ENCODE measurements at places on chromosomes 7 and 10.

GRCh38 chr7:112377593-112377992, 72.7 kb upstream of the IFRD1 start:
- no peak for DNase-seq

GRCh38 chr7:140688341-140688740, 8.2 kb upstream of the NDUFB2 start:
- DNase-seq, result no peak

DNA sequence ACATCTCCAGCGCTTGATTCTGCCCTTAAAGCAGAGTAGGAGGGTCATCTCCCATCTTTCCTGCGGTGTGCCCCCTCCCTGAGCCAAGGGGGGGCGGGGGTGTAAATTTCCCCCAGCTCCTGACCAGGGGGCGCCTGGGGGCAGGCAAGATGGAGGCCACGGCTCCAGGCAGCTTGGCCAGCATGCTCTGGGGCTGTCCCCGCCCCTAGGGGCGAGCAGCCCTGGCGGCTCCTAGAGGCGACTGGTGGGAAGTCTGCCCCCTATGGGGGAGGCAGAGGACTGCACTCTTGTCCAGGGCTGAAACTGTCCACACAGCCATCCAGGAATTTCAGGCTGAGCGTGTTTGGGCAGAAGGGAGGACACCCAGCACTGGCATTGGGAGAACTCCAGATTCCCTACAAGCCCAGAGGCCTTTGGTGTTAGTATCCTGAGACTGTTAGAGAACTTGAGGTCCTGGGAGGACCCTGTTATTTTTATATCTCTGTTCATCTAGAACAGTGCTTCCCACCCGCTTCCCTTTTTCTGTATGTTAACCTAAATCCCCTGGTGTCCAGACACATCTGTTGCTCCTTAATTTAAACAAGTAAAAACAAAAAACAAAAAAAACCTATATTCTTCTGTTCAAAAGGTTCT, 4.6 kb downstream of the STRA8 start:
- DNase-seq, result no peak

DNA sequence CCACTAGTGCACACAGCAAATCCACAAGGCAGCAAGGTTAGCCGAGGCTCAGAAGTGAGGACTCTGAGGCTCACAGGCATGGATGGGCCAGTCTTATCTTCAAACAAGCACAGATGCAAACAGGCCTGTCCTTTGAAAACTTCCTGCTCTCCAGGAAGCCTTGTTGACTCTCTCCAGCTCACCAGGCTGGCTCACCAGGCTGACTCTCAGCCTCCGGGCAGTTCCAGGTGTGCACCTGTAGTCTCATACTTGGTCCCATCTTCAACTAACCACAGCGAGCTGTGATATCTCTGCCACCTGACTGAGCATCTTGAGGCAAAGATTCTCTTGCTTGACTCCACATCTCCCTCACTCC, 173.9 kb upstream of the ZMIZ1 start:
- DNase-seq, result no peak

- DNase-seq, result peak; percentile 52
Observed at GRCh38 chr10:11782793-11783557, 40.2 kb upstream of the PROSER2 start.

DNA sequence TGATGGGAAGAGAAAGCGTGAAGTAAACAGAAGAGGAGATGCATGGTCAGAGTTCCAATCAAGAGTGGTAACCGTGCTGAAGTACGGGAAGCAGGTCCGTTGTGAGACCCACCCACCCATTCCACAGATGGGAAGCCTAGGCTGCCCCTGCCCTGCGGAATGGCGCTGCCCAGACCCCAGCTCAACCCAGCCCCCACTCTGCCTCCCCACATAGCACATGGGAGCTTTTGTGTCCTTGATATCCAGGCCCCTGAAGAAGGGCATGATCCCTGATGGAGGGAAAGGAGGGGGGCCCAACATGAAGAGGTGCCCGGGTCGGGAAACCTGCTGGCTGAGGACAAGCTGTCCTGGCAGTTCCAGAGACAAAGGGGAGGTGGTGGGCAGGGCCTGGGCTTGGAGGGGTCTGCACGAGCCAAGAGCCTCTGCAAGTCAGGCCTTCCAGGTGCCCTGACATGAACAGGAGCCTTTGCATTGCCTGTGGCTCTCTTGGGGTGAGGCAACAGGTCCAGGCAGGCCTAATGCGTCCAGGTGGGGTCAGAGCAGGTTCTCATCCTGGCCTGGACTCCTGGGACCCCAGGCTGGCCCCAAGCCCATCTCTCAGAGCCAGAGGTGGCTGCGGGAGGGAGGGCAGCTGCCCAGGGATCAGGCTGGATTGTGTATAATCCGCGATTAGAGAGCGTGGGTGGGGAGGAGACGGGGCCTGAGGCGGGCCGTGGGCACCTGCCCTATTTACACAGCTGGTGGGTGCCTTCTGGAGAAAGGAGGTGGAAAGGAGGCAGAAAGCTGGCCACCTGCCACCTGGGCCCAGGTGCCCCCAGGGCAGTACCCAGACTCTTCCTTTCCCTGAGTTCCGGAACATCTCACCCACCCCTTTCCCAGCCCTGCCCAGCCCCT, 23.5 kb downstream of the YKT6 start:
- DNase-seq, result no peak

DNA sequence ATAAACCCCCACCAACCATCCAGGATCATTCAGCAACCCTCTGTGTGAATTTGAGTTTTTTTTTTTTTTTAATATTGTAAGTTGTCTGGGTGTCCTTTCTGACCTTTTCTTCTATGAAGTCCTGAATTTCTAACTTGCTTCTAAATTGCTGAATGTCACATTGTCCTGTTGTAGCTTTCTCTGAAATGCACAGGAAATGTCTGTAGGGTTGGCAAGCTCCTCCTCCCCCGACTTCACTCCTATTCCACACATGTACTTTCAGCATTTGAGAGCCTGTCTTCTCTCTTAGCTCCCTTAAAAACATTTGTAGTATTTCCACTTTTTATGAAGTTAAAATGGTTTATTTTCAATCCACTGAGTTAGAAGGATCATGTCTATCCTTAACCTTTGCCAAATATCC, 3.3 kb upstream of the CNNM2 start:
- DNase-seq, result no peak

- DNase-seq, result peak; percentile 89
Observed at GRCh38 chr10:97713339-97713825, at the start of gene MARVELD1. Gene MARVELD1 (plus strand): TSS chr10:97713730. CDS start chr10:97713877, 147 bp downstream.

DNA sequence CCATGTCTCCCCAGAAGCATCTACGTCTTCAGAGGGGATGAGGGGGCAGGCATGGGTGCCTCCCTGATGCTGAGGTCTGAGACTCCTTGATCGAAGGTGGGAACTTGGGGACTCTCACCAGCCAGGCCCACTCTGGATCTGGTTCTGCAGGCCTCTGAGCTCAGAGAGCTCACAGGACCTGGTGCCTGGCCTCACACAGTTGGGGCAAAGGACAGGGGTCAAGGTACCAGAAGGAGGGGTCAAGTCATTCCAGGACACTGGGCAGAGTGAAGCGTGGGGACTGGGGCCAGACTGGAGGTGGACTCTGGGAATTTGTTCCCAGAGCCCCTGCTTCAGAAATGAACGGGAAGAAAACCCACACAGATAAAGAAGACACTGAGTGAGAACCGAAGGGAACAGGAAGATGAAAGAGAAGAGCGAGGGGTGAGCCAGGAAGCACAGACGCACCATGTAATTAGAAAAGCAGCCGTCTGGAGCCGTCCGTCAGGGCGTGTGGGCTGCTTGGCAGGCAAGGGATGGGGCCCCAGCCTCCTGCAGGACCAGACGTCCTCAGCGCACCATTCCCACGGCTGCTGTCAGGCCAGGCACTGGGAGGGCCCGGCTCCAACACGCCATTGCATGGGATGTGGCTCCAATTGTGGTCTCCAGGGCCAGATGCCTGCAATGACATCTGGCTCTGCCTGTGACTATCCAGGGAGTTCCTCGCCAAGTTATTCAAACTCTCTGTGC, 47.7 kb downstream of the ZCCHC24 start:
- DNase-seq, result peak; percentile 60

- DNase-seq, result no peak
Observed at GRCh38 chr10:118596426-118597124, 1.1 kb upstream of the PRLHR start.

DNA sequence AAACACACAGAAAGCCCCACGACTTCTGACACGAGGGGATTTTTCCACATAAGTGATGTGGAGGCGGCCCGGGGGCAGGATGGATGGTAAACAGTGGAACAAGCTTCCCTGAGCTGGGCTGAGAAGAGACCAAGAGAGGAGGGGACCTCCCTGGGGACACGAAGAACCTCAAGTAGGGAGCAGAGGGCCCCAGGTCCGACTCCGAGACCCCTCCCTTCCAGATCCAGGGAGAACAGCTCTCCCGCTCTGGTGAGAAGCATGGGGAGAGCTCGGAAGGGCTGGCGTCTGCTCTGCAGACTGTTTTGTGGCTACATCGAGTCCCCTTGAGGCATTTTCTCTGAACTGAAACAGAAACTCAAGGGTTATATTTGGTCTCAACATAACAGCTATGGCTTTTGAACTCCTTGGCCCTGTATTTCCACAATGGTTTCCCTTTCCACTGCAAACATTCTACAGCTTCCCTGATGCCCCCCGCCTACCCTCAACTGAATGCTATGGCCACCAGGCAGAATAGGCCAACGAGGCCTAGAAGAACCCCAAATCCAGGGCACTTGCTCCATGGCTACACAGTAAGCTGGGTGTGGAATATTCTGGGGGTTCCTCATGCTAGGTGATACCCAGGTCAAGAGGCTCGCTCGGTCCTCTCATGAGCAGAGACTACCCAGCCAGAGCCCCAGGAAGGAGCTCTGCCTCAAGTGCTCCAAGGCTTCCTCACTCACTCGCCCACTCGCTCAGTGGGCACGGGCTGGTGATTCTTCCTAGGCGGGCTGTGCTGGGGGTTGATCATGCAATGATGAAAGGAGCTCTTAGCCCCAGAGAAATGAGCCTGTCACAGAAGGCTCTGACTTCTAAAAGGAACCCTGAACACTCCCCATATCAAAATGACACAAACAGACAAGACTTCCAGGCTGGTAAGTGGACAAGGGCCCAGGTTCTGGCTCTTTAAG, 47.5 kb downstream of the FAM53B start:
- DNase-seq, result no peak

DNA sequence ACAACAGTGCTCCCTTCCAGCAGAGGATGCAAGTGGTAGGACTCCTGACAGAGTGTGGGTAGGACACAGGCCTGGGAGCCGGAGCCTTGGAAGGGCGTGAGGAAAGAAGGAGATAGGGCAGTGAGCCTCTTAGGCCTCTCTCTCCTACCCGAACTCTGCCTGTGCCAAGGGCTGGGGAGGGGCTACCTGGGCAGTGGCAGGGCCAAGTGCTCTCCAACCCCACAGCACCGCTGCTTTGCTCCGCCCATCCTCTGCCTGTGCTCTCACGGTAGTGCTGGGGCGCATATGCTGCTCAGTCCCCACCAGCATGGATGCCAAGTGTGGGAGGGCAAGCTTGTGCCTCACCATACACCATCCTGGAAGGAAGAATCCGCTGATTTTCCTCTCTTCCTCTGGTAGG, 7.5 kb downstream of the FAM131B start:
- no peak for DNase-seq

- DNase-seq, result no peak
Observed at GRCh38 chr7:99992330-99993038, 16.7 kb upstream of the AZGP1 start.

GRCh38 chr7:100963386-100963785, 6.0 kb upstream of the MUC12 start:
- no peak for DNase-seq

DNA sequence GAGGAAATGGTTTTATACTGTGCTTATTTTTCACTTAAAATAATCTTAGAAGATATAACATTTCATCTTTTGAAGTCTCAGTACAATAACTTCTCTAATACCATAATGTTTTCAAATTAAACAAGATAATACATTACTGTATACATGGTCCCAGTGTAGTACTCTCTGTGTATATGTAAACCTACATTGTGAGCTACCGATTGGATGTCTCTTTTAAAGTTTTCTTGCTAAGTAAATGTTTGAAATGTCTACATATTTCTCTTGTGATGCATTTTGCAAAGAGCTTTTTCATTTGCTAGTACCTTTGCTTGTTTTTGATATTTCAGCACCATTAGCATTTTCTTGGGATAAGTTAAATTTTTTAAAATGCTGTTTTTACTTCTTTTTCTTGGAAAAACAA, 94.8 kb downstream of the PRKG1 start:
- no peak for DNase-seq

DNA sequence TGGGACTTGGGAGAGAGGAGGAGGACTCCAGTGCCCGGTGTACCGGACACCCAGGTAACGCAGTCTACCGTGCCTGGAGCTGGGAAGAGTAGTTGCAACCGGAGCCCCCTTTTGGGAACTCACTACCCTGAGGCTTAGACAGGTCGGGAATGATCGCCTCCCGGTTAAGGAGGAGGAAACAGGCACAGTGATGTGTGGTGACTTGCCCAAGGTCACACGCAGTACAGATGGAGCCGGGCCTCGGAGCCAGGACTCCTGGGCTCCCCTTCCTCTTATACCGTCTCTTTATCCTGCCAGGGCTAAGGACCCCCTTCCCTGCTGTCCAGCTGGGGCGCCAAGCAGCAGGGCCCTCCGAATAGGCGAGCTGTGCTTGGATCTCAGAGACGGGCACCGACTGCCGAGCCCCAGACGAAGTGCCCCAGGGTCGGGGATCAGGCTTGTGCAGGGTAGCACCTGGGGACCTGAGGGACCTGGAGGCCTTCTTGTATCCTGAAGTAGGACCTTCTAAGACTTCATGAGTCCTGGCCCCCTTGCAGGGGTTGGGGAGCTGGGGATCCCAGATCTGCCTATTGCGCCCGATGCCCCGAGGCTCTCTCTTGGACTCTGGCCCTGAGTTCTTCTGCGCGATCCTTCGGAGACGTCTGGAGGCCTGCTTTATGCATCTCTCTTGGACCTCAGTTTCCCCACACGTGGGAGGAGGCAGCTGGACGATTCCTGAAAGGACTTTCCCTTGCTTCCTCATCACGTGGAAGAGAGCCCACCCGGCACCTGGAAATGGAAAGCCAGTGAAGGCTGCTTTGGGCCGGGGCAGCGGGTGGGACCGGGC, 767 bp upstream of the CYP26A1 start:
- DNase-seq, result no peak

- DNase-seq, result no peak
Observed at GRCh38 chr7:7830122-7830878, 111.9 kb upstream of the RPA3 start.

- no peak for DNase-seq
Observed at GRCh38 chr10:30979956-30980355, 51.7 kb downstream of the ZNF438 start.

GRCh38 chr7:121473645-121474300, 77.7 kb upstream of the FAM3C start:
- DNase-seq, result peak; percentile 14

GRCh38 chr10:123967626-123968243, 76.1 kb upstream of the CPXM2 start:
- peak; percentile 55 for DNase-seq

DNA sequence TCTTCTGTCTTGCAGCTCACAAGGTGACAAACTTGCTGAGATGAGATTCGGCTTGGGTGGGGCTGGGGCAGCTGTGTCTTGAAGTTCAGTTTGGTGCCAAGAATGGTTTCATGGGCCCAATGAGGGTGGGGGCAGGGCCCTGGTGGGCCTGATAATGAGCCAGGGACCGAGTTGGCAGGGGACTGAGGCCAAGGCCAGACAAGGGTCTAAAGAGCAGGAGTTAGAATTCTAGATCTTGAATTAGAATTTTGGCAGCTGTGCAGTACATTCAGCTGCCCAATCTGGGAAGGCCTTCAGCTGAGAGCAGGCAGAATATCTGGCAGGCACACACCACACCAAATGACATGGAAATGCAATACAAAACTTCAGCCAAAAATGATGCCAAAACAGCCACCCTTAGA, 1.5 kb upstream of the JAZF1 start:
- no peak for DNase-seq

- DNase-seq, result no peak
Observed at GRCh38 chr10:101625821-101626412, 37.8 kb downstream of the DPCD start.

- no peak for DNase-seq
Observed at GRCh38 chr10:131843089-131843595, 57.7 kb upstream of the PPP2R2D start.

Data from fibroblast of upper back skin (primary cell).